Stimulated activated CD4-positive, alpha-beta T cell treated with anti-CD3 and anti-CD28 coated beads, Interleukin-4, amount 100 ng/mL, for 48 hours (primary cell): ENCODE measurements at places on chromosomes 4 and X.

DNA sequence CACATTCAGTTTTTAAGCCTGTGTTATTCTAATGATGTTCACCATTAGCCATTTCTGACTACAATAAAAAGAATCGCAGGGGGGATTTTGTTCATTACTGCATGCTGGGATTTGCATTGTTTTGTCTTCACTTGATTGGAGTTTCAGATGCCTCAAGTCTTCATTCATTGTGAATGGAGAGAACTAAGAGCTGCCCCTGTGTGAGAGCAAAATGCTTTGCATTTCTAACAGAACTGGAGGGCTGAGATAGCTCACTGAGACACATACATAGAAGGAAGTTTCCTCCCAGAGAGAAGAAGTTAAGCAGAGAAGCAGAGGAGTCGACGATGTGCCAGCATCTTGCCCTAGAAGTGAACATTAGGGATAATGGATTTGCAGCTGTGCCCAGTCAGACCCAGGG lies 113.5 kb upstream of the GATB start:
- no peak for DNase-seq

DNA sequence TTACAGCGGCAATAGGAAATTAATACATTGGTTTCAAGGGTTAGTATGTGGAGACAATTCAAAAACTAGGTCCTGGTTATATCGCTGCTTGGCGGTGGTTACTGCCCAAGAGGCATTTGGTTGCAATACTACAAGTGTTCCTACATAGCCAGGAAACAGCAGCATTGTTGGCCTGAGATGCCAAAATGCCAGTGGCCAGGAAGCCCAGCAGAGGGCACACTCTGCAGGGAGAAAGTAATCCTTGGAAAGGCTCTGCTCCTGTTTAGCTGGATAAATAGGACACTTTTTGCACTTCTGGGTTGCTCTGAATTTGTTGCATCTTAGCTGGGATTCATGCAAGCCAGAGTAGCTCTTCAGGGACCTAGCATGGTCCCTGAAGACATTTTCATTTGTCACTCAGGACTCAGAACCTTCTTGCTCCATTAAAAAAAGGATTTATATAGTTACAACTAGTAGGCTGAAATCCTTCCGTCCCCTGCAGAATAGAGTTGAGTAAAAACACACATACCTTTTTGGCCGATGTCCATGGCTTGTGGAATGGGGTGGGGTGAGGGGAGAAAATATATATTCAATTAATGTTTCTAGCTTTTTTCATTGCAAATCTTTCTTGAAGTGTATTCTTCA lies 8.1 kb upstream of the GPR119 start:
- no peak for DNase-seq

- no peak for DNase-seq
These were observed 146.0 kb upstream of the FRMPD4 start for GRCh38 chrX:11992271-11992670.

GRCh38 chrX:63784902-63785707 lies at the start of gene ARHGEF9:
ARHGEF9 (minus strand) TSS chrX:63785214; CDS start chrX:63785145, 69 bp downstream.
- no peak for DNase-seq

GRCh38 chr4:24999392-25000089 lies 31.2 kb downstream of the LGI2 start:
- DNase-seq: no peak

DNA sequence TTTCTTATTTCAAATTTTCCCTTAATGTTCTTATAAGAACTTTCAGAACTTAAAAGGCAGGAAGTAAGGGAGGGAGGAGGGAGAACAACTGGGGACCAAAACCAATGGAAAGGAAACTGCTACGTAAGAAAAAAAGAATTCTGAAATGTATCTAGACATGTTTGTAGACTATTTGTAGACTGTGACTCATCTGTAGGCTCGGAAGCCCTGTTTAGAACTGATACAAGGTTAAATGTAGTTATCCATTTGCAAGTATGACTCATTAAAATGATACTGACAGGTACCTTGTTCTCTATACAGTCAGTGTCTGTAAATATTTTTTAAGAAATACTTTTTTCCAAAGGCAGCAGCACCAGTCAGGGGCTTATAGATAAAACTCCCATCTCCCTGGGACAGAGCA lies 202.0 kb downstream of the DHX15 start:
- no peak for DNase-seq

- no peak for DNase-seq
These were observed 95.1 kb downstream of the AFAP1 start for GRCh38 chr4:7844594-7844991.

- DNase-seq: no peak
These were observed 99.6 kb upstream of the SHOX start for GRCh38 chrX:530726-531610.

GRCh38 chr4:167581449-167581965 lies 347.2 kb upstream of the SPOCK3 start:
- DNase-seq: no peak

GRCh38 chrX:54357414-54358377 lies at the start of gene WNK3:
WNK3 (minus strand) TSS chrX:54358046.
- peak; percentile 30 for DNase-seq

DNA sequence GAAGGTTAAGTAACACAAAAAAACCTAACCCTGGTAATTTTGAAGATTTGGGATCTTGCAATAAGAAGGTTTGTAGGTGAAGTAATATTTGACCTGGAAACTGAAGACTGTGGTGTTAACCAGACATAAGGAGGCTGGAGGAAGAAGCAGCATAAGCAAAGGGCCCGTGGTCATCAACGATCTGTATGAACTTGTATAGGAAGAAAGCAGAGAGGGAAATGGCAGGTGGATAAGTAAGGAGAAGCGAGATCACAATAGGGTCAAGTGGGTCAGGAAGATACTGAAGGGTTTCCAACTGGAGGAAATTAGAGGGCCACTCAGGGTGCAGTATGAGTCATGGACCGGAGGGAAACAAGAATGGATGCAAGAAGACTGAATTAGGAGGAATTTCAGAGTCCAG lies 103.8 kb upstream of the SORBS2 start:
- DNase-seq: no peak

DNA sequence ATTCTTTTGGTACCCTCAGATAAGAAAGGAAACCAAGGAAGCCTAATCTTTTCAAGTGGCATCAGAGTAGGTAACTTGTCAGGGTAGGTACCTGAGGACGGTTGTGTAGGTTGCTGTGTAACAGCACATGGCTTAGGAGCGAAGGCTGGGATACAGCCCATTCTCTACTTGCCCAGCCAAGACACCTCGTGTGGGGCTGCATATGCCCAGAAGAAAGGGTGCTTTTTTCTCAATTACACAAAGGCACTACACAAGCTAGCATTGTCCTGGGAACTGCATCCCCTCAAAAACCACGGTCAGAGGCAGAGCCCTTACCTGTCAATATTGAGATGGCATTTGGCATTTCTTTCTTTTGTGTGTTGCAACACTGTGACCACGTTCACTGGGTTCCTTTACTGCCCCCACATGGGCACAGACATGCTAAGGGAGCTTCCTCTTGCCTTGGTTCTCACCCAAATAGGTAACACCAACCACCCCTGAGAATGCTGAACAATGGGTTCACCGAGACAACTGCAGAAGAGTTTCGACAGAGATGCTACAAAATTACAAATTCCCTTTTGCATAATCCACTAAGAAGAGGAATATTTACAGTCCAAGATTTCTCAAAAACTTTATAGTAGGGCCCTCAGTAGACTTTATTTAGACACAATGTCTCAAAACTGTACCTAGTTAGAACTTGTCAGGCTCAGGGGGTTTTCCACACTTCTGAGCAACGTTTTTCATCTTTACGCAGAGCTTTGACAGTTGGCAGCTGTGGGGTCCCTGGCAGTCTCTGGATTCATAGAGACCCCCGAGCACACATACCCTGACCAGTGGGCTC lies 35.8 kb upstream of the TNIP3 start:
- no peak for DNase-seq

GRCh38 chr4:6758728-6759127 lies 23.8 kb upstream of the KIAA0232 start:
- DNase-seq: no peak

DNA sequence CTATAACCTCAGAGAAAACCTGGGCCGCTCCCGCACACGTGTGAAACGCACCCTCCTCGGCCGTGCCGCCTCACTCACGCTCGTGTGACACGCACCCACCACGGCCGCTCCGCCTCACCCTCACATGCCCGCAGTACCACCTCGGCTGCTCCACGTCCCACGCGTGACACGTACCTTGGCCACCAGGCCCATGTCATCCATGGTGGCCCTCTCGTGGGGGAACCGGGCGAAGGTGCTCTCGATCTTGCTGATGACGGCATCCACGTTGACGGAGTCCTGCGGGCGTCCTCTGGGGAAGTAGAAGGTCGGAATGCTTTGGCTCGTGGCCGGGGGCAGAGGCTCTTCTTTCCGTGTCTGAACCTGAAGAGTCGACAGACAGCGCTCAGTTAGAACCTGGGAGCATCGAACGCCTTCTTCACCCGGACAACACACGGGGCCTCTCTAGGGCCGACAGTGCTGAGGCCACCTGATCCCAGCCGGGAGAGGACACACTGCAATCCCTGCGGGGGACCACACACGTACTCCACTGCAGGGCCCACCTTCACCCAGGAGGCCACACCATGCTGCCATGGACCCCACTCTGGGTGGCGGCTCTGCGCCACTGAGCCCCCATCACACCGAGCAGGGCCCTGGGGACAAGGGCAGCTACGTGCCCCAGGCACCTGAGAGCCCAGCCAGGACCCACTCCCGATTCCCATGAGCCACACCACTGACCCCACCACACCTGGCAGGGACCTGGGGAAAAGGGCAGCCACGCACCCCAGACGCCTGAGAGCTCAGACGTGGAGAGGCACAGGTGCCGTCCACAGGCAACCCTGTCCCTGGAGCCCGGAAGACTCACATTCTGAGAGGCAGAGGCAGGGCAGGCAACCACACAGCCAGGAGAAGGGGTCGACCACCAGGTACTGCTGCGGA lies 25.2 kb downstream of the PPP2R3B start:
- no peak for DNase-seq

DNA sequence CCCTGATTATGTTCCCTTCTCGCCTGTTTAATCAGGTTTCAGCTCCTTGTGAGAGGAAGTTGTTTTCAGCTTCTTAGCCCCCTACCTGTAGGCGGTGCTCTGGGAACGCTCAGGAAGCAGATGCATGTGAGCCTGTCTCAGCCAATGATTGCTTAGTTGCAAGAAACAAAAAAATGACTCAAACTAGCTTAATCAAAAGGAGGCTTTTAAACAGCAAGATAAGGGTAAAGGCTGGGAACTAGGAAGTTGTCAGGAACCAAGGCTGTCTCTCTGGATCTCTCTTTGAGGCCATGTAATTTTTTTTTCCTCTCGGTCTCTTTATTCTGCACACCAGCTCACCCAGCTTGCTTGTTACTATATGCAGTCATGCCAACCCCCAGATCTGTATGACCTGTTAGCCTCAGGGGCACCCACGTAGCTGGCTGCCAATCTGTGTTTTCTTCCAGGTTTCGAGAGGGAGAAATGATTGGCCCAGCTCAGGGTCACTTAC lies 109.1 kb downstream of the PTTG2 start:
- no peak for DNase-seq

DNA sequence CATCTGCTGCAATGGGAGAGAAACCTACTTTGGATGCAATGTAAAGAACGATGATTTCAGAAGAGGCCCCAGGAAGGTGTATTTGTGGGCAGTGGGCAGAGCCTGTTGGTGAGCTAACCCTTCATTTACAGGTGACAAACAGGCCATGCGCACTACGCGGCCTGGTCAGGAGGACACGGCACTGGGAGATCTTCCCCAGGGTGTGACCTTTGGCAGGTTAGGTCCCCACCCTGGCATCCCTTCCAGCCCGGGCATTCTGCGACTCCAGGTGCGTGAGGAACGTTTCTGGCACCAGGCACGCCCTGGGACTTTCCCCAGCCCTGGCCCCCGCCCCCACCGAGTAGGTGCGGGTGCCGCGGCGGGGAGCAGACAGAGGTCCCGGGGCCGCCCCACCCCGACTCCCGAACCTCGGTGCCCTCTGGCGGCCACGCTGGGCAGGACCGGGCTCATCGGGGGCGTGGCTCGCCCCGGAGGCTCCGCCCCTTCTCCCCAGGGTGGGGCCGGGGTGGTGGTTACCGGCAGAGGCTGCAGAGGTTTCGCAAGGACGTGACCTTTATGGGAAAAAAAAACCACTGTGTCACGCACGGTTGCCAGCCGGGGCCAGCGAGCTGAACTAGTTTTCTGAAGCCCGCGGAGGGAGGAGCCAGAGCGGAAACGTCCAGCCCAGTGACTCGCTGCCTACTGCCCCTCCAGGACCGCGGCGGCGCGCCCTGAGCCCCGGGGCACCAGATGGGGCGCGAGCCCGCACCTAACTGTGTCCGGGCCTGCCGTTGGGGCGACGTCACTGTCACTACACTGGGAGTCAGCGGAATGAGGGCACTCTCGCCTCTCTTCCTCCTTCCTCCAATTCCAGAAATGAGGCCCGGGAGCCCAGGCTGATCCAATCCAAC lies 5.0 kb upstream of the NYX start:
- DNase-seq: peak; percentile 72
